Adipocyte (in vitro differentiated cells): ENCODE measurements at places on chromosomes 2 and 18.

DNA sequence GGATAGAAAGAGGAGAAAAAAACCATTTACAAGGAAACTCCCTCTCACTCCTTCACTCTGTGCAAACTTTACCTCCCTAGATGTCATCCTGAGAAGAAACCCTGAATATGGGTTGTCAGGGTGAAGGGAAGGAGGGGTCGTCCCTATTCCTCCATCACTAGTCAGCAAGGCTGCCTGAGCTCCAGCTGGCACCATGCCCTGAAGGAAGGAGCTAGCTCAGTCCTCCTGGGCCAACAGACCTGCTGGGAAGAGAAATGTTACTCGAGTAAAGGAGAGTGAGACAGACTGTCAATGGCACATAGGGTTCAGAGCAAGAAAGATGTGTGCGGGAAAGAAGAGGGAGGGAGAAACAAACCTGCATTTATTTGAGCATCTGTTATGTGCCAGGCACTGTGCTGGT, 18.3 kb upstream of the EPAS1 start:
- no peak for DNase-seq

GRCh38 chr2:46071074-46071473, 226.1 kb upstream of the EPAS1 start:
- DNase-seq, result no peak

DNA sequence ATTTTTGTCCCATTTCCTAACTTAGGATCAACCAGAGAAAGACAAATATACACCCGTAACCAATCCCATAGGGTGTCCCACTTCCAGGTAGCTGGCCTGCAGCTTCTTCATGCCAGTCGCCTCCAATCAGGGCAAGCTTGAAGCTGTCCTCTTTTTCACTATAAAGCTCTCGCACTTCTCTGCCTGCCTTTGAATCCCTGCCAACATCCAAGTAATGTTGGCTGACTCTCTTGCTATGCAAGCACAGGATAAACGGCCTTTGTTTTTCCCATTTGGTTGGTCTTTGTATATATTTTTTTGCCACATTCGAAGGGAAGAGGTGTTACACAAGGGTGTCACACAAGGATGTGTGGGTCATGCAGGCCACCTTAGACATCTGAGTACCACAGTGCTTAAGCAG, 388.8 kb downstream of the CBLN2 start:
- DNase-seq, result no peak

- DNase-seq, result no peak
Observed at GRCh38 chr2:237966250-237966564, 607 bp upstream of the UBE2F start.

- DNase-seq, result no peak
Observed at GRCh38 chr18:80147037-80147417, 38.0 kb downstream of the ADNP2 start.
